ENCODE measurements at places on chromosomes 7 and 10.

- DNase-seq = no peak
These were observed 53.7 kb downstream of the BEND7 start for GRCh38 chr10:13475124-13475523.

- DNase-seq = no peak
These were observed 99.3 kb upstream of the INSIG1 start for GRCh38 chr7:155198196-155198892.

DNA sequence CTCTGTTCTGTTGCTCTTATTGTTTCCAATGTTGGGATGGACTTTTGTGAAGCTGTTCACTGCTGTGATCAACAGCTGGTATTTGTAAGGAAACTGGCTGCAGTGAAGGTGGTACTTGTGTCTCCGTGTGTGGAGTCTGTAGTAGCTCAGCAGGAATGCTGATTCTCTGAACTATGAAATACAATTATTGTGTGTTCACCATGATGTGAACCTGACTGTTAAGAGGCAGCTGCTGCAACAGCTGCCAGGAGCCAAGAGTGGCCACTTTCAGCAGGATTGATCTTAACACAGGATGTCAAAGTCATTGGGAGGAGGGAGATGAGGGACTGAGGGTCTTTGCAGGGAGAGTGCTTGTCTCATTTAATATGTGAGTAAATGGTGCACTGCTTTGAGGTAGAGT lies 13.9 kb downstream of the VSTM2A start:
- DNase-seq = no peak

- peak; percentile 25 for DNase-seq
These were observed 199.2 kb downstream of the JCAD start for GRCh38 chr10:29860166-29860565.

- DNase-seq = no peak
These were observed 60.4 kb upstream of the FAM20C start for GRCh38 chr7:131781-132482.

DNA sequence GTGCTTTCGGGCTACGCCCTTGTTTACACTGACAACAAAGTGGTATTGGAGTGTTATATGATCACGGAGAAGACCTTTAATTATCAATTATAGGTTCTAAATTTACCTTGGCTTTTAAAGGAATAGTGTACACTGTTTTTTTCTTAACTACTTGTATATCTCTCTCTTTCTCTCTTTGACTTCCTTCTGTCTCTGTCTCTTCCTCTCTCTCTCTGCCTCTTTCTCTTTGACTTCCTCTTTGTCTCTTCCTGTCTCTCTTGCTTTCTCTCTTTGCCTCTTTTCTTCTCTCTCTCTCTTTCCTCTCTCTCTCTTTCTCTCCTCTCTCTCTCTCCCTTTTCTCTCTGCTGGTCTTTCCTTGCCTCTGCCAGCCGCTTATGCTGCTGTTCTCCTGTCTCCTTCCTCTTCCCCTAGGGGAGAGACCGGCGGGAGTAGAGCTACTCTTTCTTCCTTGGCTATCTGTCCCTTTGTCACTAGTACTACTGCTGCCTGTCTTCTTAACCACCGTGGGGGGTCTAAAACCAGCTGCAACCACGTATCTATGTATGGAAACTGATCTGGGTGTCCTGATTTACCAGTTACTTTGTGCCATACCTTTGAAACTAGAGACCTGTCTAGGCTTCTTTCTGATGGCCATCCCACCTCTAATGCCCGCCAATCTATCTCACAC lies 36.9 kb upstream of the GSDME start:
- DNase-seq = no peak

- DNase-seq = peak; percentile 76
These were observed 1066.0 kb upstream of the CELF2 start for GRCh38 chr10:9951481-9952257.

DNA sequence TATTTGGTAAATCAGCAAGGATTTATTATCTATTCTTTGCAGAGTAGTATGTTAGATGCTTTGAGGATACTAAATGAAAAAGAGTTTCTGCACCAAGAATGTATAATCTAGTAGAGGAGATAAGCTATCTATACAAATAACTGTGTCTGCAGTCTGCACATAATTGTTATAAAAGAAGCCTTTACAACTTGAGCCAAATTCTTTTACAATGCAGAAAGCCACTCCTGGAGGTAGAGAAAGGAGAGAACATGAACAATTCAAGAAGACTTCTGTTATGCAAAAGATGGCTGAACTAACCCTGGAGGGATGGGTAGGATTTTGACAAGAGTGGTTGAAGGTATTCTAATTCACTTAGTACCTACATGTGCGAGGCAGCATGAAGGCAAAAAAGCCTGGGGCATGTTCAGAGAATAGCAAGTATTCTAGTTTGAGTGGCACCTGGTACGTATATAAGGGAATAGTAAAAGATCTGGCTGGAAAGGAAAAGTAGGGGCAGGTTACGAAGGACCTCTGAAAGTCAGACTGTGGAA lies 251.1 kb upstream of the KAT6B start:
- no peak for DNase-seq

- DNase-seq = no peak
These were observed 31.5 kb downstream of the PHF14 start for GRCh38 chr7:11005202-11005601.

GRCh38 chr7:28682801-28683200 lies 270.5 kb downstream of the CREB5 start:
- no peak for DNase-seq

DNA sequence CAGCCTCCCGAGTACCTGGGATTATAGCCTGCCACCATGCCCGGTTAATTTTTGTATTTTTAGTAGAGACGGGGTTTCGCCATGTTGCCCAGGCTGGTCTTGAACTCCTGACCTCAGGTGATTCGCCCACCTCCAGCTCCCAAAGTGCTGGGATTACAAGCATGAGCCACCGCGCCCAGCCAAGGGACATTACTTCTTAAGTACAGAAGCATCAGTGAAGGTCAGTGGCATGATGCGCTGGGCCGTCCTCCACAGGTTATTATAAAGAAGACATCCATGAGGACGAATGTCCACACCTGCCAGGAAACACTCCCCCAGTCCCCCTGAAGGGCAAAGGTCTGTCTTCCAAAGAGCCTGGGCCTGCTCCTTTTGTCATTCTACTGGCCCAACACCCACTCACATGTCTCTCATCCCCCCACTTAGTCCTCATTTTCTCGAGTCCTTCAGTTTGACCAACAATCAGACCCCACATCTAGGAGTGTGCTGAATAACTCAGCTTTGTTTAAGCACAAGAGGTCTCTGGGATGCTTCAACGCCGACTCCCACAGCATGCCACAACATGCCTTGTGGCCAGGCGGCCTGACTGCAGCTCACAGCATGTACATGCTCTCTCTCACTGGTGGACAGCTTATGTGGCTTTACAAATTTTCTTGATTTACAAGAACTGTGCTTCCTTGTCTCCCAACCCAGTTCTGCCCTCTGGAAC lies 73.0 kb downstream of the CTBP2 start:
- DNase-seq = no peak

- no peak for DNase-seq
These were observed 24.7 kb upstream of the DPYSL4 start for GRCh38 chr10:132162021-132162531.

- no peak for DNase-seq
These were observed 82.1 kb upstream of the PPP2R2D start for GRCh38 chr10:131818510-131819234.

GRCh38 chr7:85234730-85235129 lies 47.9 kb upstream of the SEMA3D start:
- DNase-seq = no peak

DNA sequence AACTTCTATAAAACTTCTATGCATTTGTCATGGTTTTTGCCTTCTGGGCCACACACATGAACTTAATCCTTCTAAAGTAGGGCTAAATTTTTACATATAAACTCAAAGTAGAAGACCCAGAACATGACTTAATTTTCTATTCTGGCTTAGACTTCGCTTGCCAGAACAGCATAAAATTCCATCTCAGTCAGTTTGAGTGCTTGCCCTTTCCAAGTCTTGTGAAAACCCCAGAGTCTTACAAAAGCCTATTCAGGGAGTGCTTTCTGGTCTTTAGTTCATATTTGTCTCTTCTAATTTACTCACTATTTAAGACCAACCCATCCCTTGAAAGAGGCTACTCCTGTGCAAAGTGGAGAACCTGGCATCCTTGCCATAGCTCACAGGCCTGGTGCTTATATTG lies 201.6 kb upstream of the MEOX2 start:
- no peak for DNase-seq

DNA sequence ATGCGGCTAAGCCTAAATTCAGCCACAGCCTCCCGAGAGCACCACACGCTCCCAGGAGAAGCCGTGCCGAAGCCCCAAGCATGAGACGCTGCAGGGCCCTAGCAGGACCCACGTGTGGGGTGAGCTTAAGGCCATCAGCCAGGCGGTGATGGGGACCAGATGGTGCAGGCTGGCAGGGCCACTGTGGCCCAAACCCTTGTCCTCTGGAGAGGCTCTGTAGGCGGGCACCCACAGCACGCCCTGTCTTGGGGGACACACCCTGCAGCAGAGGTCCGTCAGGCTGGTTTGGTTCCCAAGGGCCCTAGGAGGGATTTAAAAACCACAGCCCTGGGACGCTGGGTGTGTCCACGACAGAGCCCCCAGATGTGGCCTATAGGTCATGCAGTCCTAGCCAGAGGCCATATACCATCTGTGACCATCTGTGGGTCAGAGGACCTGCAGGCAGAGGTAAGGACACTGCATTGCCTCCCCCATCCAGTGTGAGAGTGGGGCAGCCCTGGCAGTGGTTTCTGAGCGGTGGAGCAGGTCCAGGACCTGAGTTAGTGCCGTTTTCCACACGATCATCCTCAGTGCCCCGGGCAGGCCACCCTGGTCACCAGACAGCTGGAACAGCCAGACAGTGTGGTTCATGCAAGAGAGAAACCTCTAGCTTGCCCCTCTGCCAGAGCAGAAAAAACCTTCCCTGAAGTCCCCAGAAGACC lies 39.6 kb upstream of the INPP5A start:
- no peak for DNase-seq

DNA sequence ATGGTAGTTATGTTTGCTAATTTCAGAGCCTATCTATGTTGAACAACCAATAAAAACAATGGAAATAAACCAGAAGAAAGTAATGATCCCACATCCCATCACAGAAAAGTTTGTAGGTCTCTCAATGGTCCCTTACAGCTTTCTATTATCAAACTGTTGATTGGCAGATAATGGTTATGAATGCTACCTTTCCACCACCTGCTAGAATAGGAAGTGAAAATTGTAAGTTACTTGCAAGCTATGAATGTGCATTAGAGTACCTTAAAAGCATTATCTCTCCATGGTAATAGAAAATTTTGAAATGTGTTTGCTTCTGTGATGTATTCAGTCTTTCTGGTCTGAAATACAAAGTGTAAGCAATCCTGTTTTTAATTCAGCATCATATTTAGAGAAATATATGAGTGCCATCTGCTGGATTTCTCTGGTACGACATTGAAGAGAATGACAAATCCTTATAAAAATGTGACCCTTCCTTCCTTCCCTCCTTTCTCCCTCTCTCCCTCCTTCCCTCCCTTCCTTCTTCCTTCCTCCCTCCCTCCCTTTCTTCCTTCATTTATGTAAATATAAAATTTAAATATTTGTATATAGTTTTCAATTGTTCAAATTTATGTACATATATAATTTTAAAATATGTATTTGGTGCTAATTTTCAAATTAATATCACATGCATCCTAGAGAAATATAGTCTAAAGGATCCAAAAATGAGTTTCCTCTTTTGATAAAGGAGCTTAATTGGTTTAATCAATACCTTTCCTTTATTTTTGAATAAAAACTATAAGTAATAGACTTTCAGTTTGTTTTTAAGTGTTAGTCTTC lies 41.4 kb upstream of the PNLIPRP3 start:
- DNase-seq = peak; percentile 29

DNA sequence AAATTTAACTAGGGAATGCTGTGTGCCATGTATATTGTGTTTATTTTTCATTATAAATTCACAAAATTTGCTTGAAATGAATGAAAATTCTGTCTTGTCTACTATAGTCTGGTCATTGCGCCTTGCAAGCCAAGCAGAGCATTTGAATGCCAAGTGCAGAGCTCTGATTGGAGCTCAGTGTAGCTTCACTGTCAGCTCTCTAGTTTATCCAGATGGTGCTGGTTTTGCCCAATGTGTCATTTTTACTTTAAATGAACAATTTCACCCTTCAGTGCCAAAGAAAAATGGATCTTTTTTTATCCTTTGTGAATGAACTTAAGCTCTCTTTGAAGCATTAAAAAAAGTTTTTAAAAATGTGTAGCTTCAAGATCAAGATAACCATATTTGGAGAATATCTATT lies 225.6 kb upstream of the CACNA2D1 start:
- DNase-seq = no peak

GRCh38 chr10:11946652-11947051 lies 96.0 kb downstream of the UPF2 start:
- DNase-seq = no peak

DNA sequence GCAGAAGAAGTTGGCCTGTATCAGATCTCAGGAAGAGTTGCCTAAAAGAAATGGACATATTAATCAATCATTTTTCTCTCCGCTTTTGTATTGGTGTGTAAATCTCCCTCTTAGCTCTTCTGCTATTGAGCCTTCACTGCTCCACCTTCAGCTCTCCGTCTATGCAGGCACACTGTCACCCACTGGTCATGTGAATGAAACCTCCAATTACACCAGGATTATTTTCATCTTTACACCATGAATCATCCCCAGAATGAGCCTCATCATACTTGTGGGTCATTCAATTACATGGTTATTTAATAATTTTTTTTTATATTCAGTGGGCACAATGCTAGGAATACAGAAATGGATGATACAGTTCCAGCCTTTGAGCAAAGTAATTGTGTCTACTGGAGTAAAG lies 92.6 kb downstream of the LRRC4 start:
- peak; percentile 85 for DNase-seq

- peak; percentile 40 for DNase-seq
These were observed 1.8 kb downstream of the HNRNPF start for GRCh38 chr10:43407148-43407575.

DNA sequence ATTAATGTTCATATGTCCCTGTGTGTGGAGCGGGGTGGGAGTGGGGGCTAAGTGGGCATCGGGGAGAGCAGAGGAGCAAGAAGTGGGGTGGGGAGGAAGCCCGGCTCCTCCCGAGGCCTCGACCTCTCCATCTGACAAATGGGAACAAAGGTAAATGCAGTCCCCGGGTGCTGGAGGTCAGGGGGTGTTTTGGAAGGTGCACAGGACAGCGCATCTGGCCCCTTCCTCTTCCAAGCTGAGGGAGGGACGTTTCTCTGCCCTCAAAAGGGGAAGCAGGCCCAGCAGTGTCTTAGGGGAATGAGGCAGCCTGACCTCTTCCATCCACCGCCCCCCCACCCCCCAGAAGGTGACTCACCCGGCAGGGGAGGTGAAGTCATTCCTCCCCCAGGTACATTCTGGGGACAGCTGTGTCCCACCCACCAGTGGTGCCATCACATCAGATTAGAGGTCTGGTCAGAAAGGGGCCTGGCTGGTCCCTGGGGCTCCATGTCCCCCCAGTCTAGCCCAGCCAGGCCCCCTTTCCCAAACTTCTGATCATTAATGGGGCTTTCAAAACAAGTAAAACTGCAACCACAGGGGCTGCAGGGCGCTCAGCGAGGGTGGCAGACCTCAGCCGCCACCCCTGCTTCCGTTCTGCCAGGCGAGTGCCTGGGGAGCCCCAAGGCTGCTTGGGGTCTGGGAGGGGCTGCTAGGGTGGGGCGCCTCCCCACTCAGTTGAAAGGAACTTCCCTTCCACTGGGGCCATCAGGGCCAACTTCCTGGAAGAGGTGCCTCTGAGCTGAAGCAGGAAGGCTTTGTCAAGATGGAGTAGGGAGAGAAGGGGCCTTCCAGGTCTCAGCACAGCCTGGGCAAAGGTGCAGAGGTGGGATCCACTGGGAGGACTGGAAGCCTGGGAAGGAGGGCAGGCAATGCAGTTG lies 10.8 kb downstream of the LFNG start:
- no peak for DNase-seq

- DNase-seq = no peak
These were observed 18.7 kb downstream of the HSPA12A start for GRCh38 chr10:116723428-116724281.
